ENCODE measurements at places on chromosomes 5 and 9. TPM values are rescaled to one million over a fixed set of nuclear protein-coding genes. Genes with fewer than 3 reads are reported as not detected.

The HMMR gene
- 11.8 TPM for total RNA-seq

The TRIP13 gene
- 35.3 TPM for total RNA-seq

The FRRS1L gene
- total RNA-seq, result not detected

The TAF1L gene
- not detected for total RNA-seq

The ANKRD18A gene
- total RNA-seq, result under 0.01 TPM

The SLC6A19 gene
- not detected for total RNA-seq

The DIPK1B gene
- total RNA-seq, result 182 TPM

The ADGRD2 gene
- total RNA-seq, result not detected

The TMEM252 gene
- not detected for total RNA-seq

The CDKN2B gene
- total RNA-seq, result 9.1 TPM

The SLC6A18 gene
- total RNA-seq, result not detected

The IPO11 gene
- total RNA-seq, result 88.2 TPM

The ETF1 gene
- 149 TPM for total RNA-seq

The POU5F2 gene
- total RNA-seq, result 2.2 TPM

The CCL19 gene
- total RNA-seq, result not detected

The SLC36A3 gene
- not detected for total RNA-seq

The TXNDC8 gene
- total RNA-seq, result not detected

The PCDHAC2 gene
- total RNA-seq, result 0.33 TPM

The ISL1 gene
- not detected for total RNA-seq

The PCDHGA4 gene
- total RNA-seq, result 6.3 TPM

The LCP2 gene
- total RNA-seq, result not detected

The ADAM19 gene
- total RNA-seq, result 60.1 TPM

The OR1Q1 gene
- total RNA-seq, result not detected

The SLC34A1 gene
- not detected for total RNA-seq

The PPP3R2 gene
- not detected for total RNA-seq

The MYMK gene
- not detected for total RNA-seq

The CYSRT1 gene
- 0.65 TPM for total RNA-seq

The PCDHGA10 gene
- total RNA-seq, result 9.6 TPM

The PDLIM4 gene
- total RNA-seq, result 56.8 TPM

The MOCS2 gene
- total RNA-seq, result 30.4 TPM

The CDH9 gene
- not detected for total RNA-seq

The INIP gene
- 17.6 TPM for total RNA-seq

The SH3GLB2 gene
- 47.4 TPM for total RNA-seq

The PLPP7 gene
- total RNA-seq, result 2.6 TPM

The SH2D3C gene
- total RNA-seq, result 85.9 TPM

The CDC20B gene
- 0.19 TPM for total RNA-seq

Measured in vein endothelial cell (primary cell).